Left ventricle myocardium inferior (tissue), 1 donor: ENCODE measurements at places on chromosomes 6 and 20. TPM values are rescaled to one million over a fixed set of nuclear protein-coding genes. Genes with fewer than 3 reads are reported as not detected.

FLRT3 gene
- 0.05 TPM for total RNA-seq

DNA sequence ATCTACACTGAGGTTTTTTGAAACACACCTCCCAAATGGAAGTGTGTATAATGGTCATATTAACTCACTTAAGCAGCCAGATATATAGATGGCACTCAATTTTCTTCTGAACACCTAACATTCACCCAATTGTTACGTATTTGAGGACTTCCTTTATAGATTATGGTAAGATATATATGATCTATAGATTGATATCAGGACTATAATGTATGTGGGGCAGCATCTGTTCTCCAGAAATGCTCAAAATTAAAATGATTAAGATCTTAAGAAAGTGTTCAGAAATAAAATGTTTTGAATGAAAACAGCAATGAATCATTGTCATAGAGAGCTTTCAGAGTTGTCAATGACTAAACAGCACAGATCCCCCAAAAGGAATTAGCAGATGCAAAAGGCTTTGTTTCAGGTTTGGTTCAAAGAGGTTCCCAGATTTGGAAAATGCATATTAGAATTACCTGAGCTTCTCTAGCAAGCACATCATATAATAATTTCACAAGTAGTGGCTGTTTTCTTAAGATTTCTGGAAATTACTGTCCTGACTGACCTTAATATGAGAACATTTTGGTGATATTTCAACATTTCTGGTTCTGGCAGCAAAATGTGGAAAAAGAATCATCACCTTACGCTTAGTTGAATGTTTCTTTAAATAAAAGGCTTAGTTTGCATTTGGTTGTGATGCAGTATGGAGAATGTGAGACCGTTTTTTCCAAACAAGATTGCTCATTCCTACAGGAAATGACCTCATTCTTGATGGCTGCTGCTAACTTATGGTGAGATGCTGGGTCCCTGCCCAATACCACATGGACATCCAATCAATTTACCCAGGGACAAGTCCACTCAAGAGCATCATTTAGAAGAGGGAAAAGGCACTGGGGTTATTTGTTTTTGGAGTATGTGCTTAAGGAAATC, 31.5 kb downstream of the TRAF3IP2 start:
- H3K4me3 ChIP-seq = no peak overlapping the region
- H3K27ac ChIP-seq = peak overlapping the region; percentile 77
- H3K36me3 ChIP-seq = peaks cover 27% of the 10 kb centered on the region
- H3K4me1 ChIP-seq = peaks cover 56% of the 10 kb centered on the region
- DNase-seq = no peak
- H3K27me3 ChIP-seq = no peaks in the 10 kb centered on the region

GRCh38 chr20:18543932-18544331, 23.3 kb upstream of the SMIM26 start:
- H3K36me3 ChIP-seq = peaks cover 90% of the 10 kb centered on the region
- H3K27me3 ChIP-seq = no peaks in the 10 kb centered on the region
- H3K4me3 ChIP-seq = no peak overlapping the region

DNA sequence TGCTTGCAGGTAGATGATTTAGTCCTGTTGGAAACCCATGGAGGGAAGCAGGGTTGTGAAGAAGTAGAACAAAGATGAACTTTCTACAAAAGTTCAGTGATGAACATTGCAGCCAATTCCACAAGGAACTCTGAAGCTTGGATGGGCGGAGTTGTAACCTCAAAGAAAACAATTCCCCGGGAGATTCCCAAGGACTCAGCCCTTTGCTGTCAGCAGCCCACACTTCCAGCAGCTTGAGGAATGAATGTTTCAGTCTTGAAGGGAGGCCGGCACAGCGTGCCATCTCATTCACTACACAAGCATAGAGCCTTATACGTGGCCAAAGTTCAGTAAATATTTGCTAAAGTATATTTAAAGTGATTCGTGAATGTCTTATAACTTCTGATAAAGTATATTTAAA, 269.4 kb downstream of the NKAIN2 start:
- H3K4me3 ChIP-seq = no peak overlapping the region
- H3K27ac ChIP-seq = no peak overlapping the region
- H3K36me3 ChIP-seq = no peaks in the 10 kb centered on the region
- no peaks in the 10 kb centered on the region for H3K27me3 ChIP-seq
- DNase-seq = no peak

DNA sequence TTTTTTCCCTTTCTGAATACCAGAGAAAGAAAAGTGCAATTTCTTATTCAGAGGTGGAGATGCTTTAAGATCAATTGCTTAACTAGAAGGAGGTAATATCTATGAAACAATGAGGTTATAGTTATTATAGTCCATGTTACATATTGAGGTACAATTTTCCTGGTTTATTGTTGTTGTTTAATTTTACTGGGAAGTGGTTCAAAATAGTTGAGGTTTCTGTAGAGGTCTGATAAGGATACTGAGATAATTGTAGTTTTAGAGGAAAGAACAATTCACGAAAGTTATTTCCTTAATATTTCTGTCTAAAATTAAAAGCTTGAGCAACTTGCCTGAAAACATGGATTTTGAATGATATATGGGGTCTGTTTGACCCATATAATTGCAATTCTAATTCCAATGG, 51.4 kb downstream of the DOK5 start:
- H3K27ac ChIP-seq = no peak overlapping the region
- no peak for DNase-seq
- H3K4me1 ChIP-seq = peaks cover 29% of the 10 kb centered on the region
- H3K36me3 ChIP-seq = no peaks in the 10 kb centered on the region
- no peaks in the 10 kb centered on the region for H3K27me3 ChIP-seq
- no peak overlapping the region for H3K4me3 ChIP-seq

DNA sequence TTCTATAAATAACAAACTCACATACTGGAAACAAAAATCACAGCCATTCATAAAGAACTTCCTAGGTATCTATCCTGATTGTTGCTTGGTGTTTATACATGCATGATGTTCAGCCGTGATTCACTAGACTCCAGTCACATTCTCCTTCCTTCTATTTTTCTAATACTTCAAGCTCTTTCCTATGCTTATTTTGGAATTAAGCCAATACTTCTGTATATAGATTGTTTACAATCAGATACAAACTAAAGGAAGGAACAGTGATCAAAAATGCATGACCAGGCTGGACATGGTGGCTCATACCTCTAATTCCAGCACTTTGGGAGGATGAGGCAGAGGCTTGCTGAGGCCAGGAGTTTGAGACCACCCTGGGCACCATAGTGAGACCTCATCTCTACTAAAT, 377.5 kb upstream of the IRAK1BP1 start:
- no peaks in the 10 kb centered on the region for H3K4me1 ChIP-seq
- no peak overlapping the region for H3K4me3 ChIP-seq
- H3K27ac ChIP-seq = no peak overlapping the region
- H3K27me3 ChIP-seq = no peaks in the 10 kb centered on the region
